Activated CD8-positive, alpha-beta memory T cell treated with anti-CD3 and anti-CD28 coated beads, Interleukin-2, amount 10 ng/mL, durations not matched to agents 7 days and 5 days (primary cell): ENCODE measurements at places on chromosomes 3 and 15. TPM values are rescaled to one million over a fixed set of nuclear protein-coding genes. Genes with fewer than 3 reads are reported as not detected.

KCNAB1 gene
- total RNA-seq: not detected

SV2B gene
- not detected for total RNA-seq

SMCO1 gene
- total RNA-seq: not detected

GHSR gene
- not detected for total RNA-seq

LRRC2 gene
- total RNA-seq: 0.07 TPM

DNA sequence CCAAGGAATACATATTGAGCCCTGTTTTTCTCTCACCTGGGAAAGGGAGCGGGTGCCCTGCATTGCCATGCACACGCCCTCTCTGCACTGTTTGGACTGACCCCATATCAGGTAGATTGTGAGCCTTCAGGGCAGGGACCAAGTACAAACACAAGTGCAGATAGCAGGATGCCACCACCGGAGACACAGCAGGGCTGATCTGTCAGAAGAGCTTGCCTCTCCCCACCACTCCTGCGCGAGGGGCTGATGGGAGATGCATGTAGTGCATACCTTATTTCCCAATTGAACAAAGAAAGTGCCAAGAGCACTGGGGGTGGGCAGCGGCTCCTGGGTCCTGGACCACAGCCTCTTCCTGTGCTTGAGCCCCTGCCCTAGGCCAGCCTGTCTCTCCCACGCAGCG is 9.0 kb upstream of the SLCO2A1 start:
- H3K27me3 ChIP-seq: peaks cover 13% of the 10 kb centered on the region
- H3K4me3 ChIP-seq: no peak overlapping the region
- H3K36me3 ChIP-seq: no peaks in the 10 kb centered on the region

- H3K27ac ChIP-seq: peak overlapping the region; percentile 73
- no peaks in the 10 kb centered on the region for H3K27me3 ChIP-seq
- H3K4me1 ChIP-seq: peaks cover 47% of the 10 kb centered on the region
- no peak for DNase-seq
- H3K36me3 ChIP-seq: peaks cover 30% of the 10 kb centered on the region
- no peak overlapping the region for H3K4me3 ChIP-seq
Observed at GRCh38 chr3:51396401-51396800, 5.3 kb downstream of the RBM15B start.

DNA sequence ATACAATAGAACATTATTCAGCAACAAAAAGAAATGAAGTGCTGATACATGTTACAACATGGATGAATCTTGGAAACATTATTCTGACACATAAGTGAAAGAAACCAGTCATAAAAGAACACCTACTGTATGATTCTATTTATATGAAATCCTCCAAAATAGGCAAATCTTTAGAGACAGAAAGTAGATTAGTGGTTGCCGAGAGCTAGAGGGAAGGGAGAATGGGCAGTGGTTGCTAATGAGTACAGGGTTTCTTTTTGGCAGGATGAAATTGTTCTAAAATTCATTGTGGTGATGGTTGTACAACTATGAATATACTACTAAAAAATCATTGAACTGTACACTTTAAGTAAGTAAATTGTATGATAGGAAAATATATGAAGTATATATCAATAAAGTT is 6.3 kb upstream of the LRRC58 start:
- H3K4me3 ChIP-seq: no peak overlapping the region
- no peaks in the 10 kb centered on the region for H3K4me1 ChIP-seq
- no peak for DNase-seq
- peaks cover 40% of the 10 kb centered on the region for H3K27me3 ChIP-seq
- no peaks in the 10 kb centered on the region for H3K36me3 ChIP-seq
- no peak overlapping the region for H3K27ac ChIP-seq

- no peaks in the 10 kb centered on the region for H3K36me3 ChIP-seq
- no peaks in the 10 kb centered on the region for H3K4me1 ChIP-seq
- no peak for DNase-seq
- no peak overlapping the region for H3K4me3 ChIP-seq
- H3K27me3 ChIP-seq: no peaks in the 10 kb centered on the region
- no peak overlapping the region for H3K27ac ChIP-seq
Observed at GRCh38 chr3:140455521-140456214, 222.2 kb upstream of the TRIM42 start.

DNA sequence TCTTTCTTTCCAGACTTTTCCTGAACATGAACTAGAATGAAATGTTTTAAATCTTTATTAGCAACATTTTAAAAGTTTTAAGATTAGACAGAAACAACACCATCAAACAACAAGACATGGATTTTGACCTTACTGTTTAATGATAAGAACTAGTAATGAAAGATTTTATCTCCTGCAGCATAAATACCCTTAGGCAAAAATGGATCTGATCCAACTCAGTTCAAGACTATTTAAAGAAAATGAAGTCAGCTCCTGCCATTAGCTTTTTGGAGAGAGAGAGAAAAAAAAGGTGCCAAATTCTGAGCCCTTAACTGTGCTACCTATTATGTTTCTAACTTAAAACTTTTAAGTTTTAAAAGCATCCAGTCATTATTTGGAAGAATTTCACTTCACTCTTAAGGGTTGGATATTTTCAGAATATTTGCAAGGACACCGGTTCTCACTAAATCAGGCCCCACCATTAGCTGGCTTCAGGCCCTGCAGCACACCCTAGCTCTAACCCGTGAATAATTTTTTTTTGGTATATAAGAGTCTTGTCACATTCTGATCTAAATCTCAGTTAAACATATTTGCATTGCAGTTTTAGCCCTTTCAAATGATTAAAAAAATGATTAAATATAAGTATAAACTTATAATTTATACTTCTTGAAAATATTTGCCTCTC is 60.0 kb downstream of the NR1I2 start:
- peaks cover 35% of the 10 kb centered on the region for H3K36me3 ChIP-seq
- H3K4me1 ChIP-seq: no peaks in the 10 kb centered on the region
- no peaks in the 10 kb centered on the region for H3K27me3 ChIP-seq
- DNase-seq: no peak
- no peak overlapping the region for H3K27ac ChIP-seq

DNA sequence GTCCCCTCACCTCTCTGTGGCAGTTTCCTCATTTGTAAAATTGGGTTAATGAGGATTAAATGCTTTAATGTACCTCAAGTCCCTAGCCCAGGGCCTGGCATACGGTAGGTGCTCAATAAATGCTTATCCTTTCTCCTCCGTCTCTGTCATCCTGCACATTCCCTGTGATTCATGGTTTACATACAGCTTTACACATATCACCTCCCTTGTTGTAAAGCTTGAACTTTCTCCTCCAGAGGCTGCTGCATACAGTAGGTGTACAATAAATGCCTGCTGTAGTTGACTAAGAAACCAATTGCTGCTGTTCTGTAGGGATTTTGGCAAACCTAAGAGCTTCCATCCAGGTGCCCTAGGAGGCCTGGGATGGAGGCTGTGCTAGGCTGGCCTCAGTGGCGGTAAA is 1.5 kb upstream of the CSPG4 start:
- H3K27me3 ChIP-seq: peaks cover 23% of the 10 kb centered on the region
- no peaks in the 10 kb centered on the region for H3K36me3 ChIP-seq
- H3K4me3 ChIP-seq: no peak overlapping the region
- no peak for DNase-seq
- no peaks in the 10 kb centered on the region for H3K4me1 ChIP-seq
- H3K27ac ChIP-seq: no peak overlapping the region

DNA sequence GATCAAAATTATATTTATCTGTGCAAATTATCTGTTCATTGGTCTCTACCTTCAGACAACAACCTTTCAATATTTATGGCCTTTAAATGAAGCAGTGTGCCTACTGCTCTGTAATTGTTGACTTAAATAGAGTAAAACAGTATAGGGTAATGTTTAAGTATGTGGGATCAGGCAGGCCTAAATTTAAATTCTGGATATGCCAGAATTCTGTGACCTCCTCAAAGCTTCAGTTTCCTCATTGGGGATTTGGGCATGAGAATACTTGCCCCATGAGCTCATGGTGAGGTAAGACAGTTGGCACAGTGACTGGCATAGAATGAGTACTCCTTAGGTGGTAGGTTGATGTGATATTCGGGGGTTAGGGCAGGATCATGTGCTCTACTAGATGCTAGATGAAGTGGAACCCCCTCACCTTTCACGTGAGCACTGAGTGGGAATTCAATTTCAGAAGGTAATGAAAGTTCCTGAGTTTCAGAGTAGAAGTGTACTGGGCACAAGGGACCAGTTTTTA is 14.9 kb downstream of the ARL8B start:
- peaks cover 51% of the 10 kb centered on the region for H3K4me1 ChIP-seq
- peaks cover 25% of the 10 kb centered on the region for H3K36me3 ChIP-seq
- peak overlapping the region; percentile 35 for H3K27ac ChIP-seq
- no peaks in the 10 kb centered on the region for H3K27me3 ChIP-seq
- DNase-seq: peak; percentile 31

DNA sequence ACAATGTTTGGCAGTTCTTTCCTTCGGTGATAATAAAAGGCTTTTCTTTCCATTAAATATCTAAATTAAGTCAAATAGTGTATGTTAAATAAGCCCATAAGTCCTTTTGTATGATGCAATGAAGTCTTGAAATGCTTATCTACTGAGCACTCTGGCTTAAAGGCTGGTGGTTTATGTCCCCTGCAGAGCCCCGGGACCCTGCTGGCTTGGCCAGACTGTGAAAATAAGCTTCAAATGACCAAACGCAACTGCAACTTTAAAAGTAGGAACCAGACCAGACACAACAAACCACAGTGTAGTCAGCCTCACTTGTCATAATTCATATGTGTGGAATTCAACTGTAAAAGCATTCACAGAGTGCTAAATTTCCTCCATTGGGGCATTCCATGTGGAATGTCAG is 72.5 kb downstream of the FOXP1 start:
- peaks cover 10% of the 10 kb centered on the region for H3K4me1 ChIP-seq
- no peaks in the 10 kb centered on the region for H3K36me3 ChIP-seq
- no peak overlapping the region for H3K27ac ChIP-seq
- no peak overlapping the region for H3K4me3 ChIP-seq
- no peaks in the 10 kb centered on the region for H3K27me3 ChIP-seq

DNA sequence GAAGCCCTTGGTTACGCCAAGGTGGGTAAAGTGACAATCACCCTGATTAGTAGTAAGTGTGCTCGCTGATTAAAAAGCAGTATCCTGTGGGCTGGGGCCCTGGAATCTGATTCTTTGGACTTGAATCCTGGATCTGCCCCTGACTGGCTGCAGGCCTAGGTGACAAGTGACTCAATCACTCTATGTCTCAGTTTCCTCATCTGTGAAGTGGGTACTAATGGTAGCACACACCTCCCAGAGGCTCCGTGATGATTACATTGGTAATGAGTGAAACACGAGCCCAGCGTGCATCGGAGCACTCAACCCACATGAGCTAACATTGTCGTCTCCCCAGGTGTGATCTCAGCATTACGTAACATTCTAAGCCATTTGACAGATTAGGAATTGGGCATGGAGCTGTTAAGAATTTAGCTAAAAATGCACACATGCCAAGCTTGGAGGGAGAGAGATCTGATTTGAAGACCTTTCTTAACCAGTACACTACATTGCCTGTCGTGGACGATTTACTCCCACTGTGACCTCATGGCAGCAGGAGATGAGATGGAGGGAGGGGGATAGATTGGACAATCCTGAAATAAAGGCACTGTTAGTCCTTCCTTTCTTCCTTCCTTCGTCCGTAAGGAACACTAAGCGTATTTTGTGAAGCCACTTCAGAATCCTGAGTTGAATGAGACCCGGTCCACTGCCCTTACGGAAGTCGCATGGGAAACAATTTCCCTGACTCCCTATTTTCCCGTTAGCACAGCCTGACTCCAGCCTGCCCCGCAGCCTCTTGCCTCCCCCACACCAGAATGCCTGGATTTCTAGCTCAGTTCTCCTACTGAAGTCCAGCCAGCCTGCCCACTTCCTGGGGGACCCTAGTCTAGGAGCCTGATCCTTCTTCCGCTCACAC is 32.1 kb downstream of the MGLL start:
- H3K4me3 ChIP-seq: no peak overlapping the region
- H3K27me3 ChIP-seq: peaks cover 11% of the 10 kb centered on the region
- peaks cover 6% of the 10 kb centered on the region for H3K36me3 ChIP-seq
- DNase-seq: no peak

DNA sequence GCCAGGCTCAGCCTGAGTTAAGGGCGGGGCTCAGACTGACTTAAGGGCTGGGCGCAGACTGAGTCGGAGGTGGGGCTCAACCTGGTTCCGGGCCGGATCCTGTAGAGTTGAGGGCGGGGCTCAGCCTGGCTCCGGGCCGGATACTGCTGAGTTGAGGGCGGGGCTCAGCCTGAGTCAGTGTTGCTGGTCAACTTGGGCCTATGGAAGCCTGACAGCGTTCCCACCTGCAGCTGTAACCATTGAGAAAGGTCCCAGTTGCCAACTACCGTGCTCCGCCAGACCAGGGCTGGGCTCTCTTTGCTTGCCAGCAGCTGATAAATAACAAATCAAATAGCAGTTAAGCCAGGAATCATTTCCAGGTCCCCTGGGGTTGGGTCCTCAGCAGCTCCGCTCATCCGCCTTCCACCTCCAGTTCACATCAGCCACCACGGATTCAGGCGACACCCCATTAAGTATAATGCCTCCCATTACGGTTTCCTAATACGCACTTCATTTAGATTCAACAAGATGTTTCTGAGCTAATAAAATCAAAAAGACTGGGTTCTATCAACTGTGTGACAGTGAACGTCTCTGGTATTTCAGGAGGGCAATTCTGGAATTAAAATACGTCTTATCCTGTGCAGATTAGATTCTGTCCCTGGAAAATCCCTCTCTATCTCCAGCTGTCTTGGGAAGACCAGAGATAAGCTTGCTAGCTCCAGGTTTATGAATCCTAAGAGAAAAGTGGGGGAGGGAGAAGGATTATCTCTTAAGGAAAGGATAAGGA is 7.3 kb downstream of the GRIP2 start:
- no peaks in the 10 kb centered on the region for H3K4me1 ChIP-seq
- no peak overlapping the region for H3K27ac ChIP-seq
- no peaks in the 10 kb centered on the region for H3K36me3 ChIP-seq

- H3K4me3 ChIP-seq: peak overlapping the region; percentile 64
- H3K27ac ChIP-seq: peak overlapping the region; percentile 87
- peaks cover 6% of the 10 kb centered on the region for H3K36me3 ChIP-seq
- no peaks in the 10 kb centered on the region for H3K27me3 ChIP-seq
- H3K4me1 ChIP-seq: peaks cover 3% of the 10 kb centered on the region
Observed at GRCh38 chr15:24772686-24773373, 97.3 kb downstream of the NPAP1 start.

- H3K4me1 ChIP-seq: no peaks in the 10 kb centered on the region
- H3K4me3 ChIP-seq: no peak overlapping the region
- DNase-seq: peak; percentile 50
- peaks cover 6% of the 10 kb centered on the region for H3K27me3 ChIP-seq
- no peak overlapping the region for H3K27ac ChIP-seq
Observed at GRCh38 chr3:10744098-10744465, 71.9 kb upstream of the SLC6A11 start.

GRCh38 chr15:39244776-39245175 is 336.1 kb upstream of the THBS1 start:
- no peaks in the 10 kb centered on the region for H3K4me1 ChIP-seq
- H3K27ac ChIP-seq: no peak overlapping the region
- peaks cover 21% of the 10 kb centered on the region for H3K27me3 ChIP-seq
- no peak for DNase-seq
- H3K4me3 ChIP-seq: no peak overlapping the region
- H3K36me3 ChIP-seq: no peaks in the 10 kb centered on the region

GRCh38 chr15:41848631-41849030 is 10.0 kb downstream of the PLA2G4B start:
- peaks cover 3% of the 10 kb centered on the region for H3K4me1 ChIP-seq
- H3K36me3 ChIP-seq: peaks cover 1% of the 10 kb centered on the region
- H3K27me3 ChIP-seq: no peaks in the 10 kb centered on the region

GRCh38 chr15:66474135-66474534 is 23.4 kb downstream of the SNAPC5 start:
- peaks cover 2% of the 10 kb centered on the region for H3K36me3 ChIP-seq
- peaks cover 36% of the 10 kb centered on the region for H3K4me1 ChIP-seq
- DNase-seq: no peak
- H3K4me3 ChIP-seq: no peak overlapping the region
- no peaks in the 10 kb centered on the region for H3K27me3 ChIP-seq
- H3K27ac ChIP-seq: no peak overlapping the region

- DNase-seq: no peak
- no peak overlapping the region for H3K4me3 ChIP-seq
- no peaks in the 10 kb centered on the region for H3K4me1 ChIP-seq
- H3K36me3 ChIP-seq: no peaks in the 10 kb centered on the region
- peaks cover 10% of the 10 kb centered on the region for H3K27me3 ChIP-seq
- no peak overlapping the region for H3K27ac ChIP-seq
Observed at GRCh38 chr15:38019066-38019465, 84.6 kb downstream of the TMCO5A start.
